ENCODE measurements at places on chromosomes 3 and 15. TPM values are rescaled to one million over a fixed set of nuclear protein-coding genes. Genes with fewer than 3 reads are reported as not detected.

CPOX gene
- total RNA-seq = 46.6 TPM

CD200R1 gene
- not detected for total RNA-seq

CHRFAM7A gene
- not detected for total RNA-seq

FSIP1 gene
- total RNA-seq = 0.79 TPM

SLC2A2 gene
- not detected for total RNA-seq

IL17RD gene
- not detected for total RNA-seq

NDN gene
- total RNA-seq = 41.2 TPM

GOLGA8S gene
- total RNA-seq = 0.05 TPM

AGBL1 gene
- not detected for total RNA-seq

MUSTN1 gene
- not detected for total RNA-seq

CNTN4 gene
- total RNA-seq = not detected

ZDHHC19 gene
- not detected for total RNA-seq

PP2D1 gene
- not detected for total RNA-seq

OXTR gene
- total RNA-seq = 5.3 TPM

SPATA12 gene
- total RNA-seq = not detected

VIPR1 gene
- total RNA-seq = not detected

GOLGA8R gene
- 1.6 TPM for total RNA-seq

CAND2 gene
- total RNA-seq = 1.5 TPM

LIPH gene
- total RNA-seq = not detected

CTNNB1 gene
- total RNA-seq = 501 TPM

MAP1A gene
- total RNA-seq = 37.3 TPM

CHDH gene
- 0.47 TPM for total RNA-seq

GOLGA8G gene
- 0.25 TPM for total RNA-seq

ANKDD1A gene
- total RNA-seq = 3.3 TPM

C3orf52 gene
- total RNA-seq = 27.6 TPM

FMN1 gene
- 2.3 TPM for total RNA-seq

SEMA3B gene
- total RNA-seq = 2.6 TPM

TIMMDC1 gene
- total RNA-seq = 99.5 TPM

TRIM71 gene
- under 0.01 TPM for total RNA-seq

RPP14 gene
- 23.0 TPM for total RNA-seq

Data from SJSA1 (cell line).